A172 (cell line): ENCODE measurements at places on chromosomes 1 and 21. TPM values are rescaled to one million over a fixed set of nuclear protein-coding genes. Genes with fewer than 3 reads are reported as not detected.

LRRC39 gene
- total RNA-seq: not detected in 2 replicates

GBP7 gene
- total RNA-seq: not detected in 2 replicates

VCAM1 gene
- total RNA-seq: 0.05 and 1.1 TPM in 2 replicates

OR2T35 gene
- total RNA-seq: not detected in 2 replicates

FALEC gene
- 0.55 TPM in 1 of 2 replicates, not detected in the other for total RNA-seq

PTGS2 gene
- not detected in 2 replicates for total RNA-seq

TNFSF18 gene
- total RNA-seq: 0.12 and 0.24 TPM in 2 replicates

LEPR gene
- 3.0 and 3.1 TPM in 2 replicates for total RNA-seq

SMIM1 gene
- not detected in 2 replicates for total RNA-seq

GRCh38 chr1:42282024-42282579 is 52.9 kb downstream of the FOXJ3 start:
- DNase-seq: peak; percentile 1

DNA sequence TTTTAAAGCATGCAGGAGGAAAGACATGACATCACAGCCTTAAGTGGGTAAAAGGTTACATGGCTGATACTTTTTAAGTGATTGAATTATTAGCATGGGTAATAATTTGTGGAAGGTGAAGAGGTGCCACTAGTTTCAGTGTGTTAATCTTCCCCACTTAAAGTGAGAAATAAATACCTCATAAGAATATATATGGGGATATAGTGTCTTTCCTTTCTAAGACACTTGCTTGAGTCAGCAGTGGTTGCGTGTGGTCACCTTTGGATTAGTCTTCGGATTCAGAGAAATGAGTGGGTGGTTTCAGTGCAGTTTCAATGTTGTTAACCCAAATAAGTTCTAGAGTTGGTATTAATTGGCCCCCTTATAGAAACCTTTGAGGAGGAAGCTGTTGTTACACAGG is 94.1 kb downstream of the ADGRL2 start:
- no peak for DNase-seq

GRCh38 chr1:91015358-91015780 is 6.5 kb downstream of the ZNF644 start:
- no peak for DNase-seq

GRCh38 chr1:190193508-190194115 is 284.1 kb downstream of the BRINP3 start:
- DNase-seq: no peak

DNA sequence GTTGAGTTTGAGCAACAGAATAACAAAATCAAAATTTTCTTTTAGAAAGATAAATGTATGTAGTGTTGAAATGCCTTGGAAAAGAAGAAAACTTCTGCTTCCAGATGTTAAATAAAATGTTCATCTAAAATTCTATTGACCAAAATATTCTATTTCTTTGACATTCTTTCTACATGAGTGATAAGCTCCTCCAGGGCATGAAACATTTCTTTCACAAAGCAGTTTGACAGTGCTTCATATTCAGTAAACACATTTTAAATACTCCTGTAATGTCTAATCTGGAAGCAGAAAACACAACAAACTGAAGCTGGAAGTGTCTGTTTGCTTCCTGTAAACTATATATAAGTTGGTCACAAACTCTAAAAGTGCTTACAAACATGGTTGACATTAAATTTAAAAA is 61.5 kb downstream of the RGS21 start:
- DNase-seq: no peak

DNA sequence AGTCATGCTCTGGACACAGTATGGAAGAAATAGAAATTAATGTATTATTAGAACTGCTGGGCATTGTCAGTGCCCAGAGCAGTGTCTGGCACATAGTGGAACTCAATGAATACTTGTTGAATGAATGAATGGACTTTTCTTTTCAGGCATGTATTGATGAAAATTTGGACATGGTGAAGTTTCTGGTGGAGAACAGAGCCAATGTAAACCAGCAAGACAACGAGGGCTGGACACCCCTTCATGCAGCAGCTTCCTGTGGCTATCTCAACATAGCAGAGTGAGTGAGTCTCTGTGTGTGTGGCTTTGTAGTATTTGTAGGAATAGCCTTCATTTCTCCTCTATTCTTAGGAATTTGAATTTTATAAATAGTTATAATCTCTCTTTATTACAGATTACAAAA is 68.1 kb downstream of the PPP1R12B start:
- no peak for DNase-seq

DNA sequence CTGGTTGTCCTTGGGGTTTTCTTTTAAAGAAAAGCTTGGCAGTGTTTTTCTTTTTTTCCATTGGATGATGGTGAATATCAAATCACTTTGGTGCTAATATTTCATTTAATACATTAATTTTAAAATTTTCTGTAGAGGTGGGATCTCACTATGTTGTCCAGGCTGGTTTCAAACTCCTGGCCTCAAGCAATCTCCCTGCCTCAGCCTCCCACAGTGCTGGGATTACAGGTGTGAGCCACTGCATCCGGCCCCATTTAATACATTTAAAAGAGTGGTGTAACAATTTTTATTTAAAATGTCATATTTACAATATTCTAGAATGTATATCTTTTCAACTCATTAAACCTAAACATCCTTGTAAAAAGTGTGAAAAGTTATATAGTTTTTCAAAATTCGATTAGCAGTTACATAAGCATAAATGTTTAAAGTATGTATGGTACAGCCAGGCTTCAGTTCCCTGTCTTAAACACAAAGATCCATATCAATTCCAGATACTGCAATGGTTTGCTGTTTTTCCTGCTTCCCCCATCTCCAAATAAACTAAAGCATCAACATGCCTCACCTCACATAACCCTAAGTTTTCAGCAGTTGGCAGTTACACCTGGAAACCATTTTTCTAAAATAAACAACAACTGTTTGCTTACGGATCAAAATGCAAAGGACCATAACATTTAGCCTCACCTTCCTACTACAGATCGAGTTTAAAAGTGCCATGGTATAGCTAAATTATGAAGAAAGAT is 8.9 kb upstream of the LGALS8 start:
- DNase-seq: no peak

DNA sequence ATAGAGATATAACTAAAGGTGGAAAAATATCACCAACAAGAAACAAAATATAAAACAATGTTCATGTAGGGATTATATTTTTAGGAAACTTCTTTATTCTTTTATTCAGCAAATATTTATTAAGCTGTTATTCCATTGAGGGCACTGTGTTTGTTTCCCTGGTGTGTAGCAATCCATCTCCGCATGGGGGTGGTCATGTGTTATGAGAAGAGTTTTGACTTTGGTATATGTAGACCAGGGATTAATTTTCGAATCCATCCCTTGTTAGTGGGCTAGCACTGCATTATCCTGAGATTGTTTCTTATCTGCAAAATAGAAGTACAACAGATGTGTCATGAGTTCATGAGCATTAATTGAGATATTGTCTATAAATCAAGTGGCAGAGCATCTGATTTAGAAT is 190.2 kb upstream of the LRRC7 start:
- no peak for DNase-seq

DNA sequence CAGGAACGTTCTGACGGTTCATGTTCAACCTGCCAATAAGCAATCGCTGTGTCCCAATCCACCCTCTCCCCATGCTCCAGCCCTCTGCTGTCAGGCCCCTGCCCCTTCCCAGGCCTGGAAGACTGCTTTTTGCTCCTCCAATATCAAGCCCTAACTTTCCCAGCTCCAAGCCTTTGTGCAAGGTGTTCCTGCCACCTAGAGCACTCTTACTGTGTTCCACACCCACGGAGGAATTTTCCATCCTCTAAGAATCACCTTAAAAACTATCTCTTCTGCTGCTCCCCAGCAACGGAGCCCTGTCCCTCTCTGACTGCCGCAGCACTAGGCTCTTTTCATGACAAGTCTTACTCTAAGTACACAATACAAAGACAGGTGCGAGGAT is 657.9 kb downstream of the AJAP1 start:
- no peak for DNase-seq

GRCh38 chr1:178630417-178630816 is 94.6 kb upstream of the RALGPS2 start:
- no peak for DNase-seq

- peak; percentile 88 for DNase-seq
Measured at GRCh38 chr1:88892357-88892877, 1.1 kb upstream of the GTF2B start.

- no peak for DNase-seq
Measured at GRCh38 chr1:24167008-24167407, 20.1 kb downstream of the IFNLR1 start.

DNA sequence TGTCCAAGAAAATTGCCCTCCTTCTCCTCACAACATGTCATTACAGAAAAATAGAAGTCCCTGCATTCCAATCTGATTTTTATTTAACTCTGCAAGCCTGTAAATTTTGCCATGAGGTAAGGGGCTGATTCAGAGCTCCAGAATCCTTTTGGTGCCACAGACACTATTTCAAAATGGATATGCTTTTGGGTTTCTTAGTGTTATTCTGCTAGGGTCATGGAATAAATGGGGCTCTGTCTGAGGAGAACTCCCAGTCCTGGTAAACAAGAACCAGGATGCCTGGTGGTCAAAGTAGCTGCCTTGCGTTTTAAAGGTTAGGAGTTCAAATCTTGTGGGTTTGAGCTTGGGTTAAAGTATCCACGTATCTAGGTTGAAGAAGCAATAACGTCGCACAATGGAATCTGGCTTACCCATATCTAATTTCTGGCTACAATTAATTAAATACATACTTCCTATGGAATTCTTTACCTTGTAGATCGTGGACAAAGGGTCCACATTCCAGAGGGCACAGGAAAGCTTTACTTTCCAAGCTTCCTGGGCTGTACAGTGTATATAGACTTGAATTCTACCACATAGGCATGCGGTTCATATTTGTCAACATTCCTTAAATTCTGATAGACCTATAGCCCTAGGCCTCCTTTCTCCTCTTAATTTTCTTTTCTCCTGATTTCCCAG is 98.0 kb upstream of the CDC42BPA start:
- no peak for DNase-seq

GRCh38 chr1:168163670-168164069 is 15.1 kb upstream of the TIPRL start:
- no peak for DNase-seq

- no peak for DNase-seq
Measured at GRCh38 chr1:103254691-103255090, 146.4 kb upstream of the COL11A1 start.

DNA sequence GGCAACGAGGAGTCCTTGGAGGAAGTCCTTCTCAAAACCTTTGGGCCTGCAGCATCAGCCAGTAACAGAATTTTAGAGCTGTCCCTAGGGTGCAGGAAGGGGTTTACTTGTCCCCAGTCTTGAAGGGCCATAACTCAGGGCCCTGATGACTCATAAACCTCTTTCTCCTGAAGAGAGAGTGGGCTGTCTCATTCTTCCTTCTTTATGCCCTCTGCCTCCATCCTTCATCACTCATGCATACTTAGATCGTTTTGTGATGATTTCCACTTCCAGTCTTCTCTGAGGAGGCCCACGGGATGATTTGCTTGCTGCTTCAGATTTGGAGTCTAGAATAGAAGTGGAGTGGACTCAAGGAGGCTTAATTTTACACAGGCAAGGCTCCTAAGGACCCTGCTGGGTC is 60.2 kb downstream of the NDUFS5 start:
- DNase-seq: peak; percentile 52
